Mucosa of descending colon (tissue), 3 donors: ENCODE measurements at places on chromosomes 7 and 10.
A peak's percentile ranks its signal among the peaks of the same experiment; 100 is the strongest.

DNA sequence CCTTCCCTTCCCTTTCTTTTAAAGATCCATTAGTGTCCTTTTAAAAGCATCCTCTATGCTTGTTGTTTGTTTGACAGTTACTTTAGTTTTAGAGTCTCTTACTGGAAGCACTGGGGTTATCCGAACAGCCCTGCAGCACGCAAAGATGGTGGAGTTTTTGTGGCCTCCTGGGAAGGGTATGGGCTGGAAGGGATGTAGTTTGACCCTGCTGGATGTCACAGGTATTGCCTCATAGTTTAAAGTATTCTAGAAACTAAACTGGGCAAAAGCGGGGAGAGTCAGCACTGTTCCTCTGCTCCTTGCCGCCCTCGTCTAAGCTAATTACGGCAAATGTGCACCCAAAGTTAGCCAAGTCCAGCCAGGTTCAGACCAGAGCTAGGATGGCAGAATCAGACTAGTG, 35.8 kb upstream of the GNAI1 start:
- DNase-seq = no peak

DNA sequence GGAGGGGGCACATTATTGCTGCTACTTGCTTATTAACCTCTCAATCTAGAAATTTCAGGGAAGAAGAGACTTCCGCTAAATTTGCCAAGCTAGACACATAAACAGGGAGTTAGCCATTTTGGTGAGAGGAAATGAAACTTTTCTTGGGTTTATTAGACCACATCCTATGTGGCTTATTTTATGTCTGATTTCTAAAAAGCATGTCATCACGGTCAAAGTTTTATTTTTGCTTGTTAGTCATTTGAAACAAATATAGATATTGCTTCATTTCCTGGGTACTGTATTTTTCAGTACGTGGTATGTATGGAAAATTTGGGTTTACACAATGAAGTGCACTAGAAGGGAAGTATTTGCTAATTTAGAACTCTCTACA, 144.1 kb downstream of the TCF7L2 start:
- no peak for DNase-seq

DNA sequence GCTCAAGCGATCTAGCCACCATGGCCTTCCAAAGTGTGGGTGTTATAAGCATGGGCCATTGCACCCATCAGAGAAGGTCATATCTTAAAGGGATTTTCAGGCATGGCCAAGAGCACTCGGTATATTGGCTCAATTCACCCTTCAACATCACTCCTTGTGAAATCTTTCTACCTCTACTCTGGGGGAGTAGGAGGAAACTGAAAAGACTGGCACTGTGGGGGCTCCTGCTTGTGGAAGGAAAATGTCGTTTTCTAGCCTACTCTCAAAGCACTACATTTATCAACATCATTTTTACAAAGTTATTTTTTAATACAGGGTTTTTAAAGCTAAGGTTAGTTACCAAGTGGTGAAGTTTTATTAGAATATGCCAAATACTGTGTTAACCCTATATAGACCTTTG, 42.0 kb upstream of the CACNB2 start:
- no peak for DNase-seq

DNA sequence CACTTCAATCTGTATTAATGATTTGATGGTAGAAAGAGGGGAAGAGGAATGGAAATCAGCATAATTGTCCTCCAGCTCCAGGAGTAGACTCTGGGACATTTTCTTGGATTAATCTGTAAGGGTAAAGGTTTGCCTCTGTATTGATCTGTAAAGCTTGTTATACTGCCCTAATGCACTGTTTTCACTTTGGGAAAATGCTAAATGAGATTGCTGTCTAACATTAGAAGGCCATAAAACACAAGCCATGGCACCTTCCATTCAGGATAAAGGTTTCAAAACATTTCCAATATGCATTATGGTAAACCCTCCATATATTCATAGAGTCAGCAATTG, 222.8 kb upstream of the PLXNA4 start:
- DNase-seq = no peak

DNA sequence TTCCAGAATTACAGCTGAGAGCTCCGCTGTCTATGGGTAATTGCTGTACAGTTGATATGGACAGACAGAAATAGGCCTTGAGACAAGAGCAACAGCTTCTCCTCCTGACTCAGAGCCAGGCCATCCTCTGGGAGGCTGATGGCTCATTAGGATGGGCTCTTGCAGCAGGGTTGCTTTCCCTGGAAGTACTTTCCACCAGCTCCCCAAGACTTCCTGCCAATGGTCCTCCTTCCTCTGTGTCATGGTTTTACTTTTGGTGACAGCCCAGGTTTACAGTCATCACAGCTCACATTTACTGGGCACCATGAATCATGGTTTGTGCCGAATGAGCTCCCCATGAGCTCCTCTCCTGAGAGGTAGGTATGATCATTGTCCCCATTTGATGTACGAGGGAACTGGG, 131.8 kb downstream of the HECW1 start:
- no peak for DNase-seq

DNA sequence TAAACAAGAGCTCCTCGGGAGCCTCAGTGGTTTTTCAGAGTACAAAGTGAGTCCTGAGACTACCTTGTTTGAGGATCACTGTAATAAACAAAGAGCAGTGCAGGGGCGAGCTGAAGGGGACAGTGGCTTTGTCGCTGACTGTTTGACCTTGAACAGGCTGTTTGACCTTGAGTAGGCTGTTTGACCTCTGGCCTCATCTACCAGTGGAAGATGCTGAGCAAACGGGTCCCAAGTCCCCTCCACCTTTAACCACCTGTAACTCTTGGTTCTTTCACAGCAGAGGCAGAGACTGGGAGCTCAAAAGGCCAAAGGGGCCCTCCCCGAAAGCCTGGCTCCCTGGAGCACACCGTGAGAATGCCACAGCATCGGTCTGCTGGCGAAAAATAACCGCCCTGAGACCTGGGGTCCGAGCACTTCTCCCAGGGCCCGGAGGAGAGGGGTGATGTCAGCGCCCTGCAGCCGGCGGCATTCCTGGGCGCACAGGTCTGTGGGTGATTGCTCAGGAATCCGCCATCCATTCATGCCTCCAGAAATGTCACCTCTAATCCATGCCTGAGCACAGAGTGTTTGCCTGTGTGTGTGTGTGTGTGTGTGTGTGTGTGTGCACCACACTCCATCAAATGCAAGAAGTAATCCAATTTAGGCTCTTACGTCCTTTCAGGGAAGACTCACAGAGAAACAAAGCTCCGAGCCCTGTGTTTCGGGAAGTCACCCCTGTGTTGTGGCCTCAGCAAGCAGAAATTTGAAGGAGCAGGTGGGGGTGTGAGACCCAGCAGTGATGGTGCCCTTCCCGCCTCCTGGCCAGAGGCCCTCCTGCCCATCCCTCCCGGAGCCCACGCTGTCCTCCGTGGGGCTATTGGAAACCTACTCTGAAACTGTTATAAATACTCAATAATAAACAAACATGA, 66.5 kb downstream of the ASB13 start:
- peak; percentile 28 for DNase-seq

DNA sequence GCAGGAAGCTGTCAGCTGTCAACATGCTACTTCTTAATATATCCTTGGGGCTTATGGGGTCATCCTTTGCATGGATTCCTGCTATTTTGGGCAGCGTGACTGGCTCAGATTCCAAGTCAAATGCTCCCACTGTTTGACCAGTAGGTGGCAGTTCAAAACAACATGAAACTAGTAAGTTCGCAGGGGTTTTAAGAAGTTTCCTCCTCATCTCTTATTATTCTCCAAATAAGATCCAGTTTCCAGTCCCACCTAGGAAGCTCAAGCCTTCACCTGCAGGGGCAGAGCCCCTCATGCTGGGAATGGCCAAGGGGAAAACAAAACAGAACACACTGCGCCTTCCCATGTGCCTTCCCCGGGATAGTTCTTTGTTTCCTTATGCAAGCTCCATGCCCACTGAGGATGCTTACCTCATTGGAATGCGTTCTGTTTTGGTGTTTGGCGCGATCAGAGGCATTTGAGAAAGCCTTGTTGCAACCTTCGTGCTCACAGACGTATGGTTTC, 259.8 kb downstream of the GLI3 start:
- no peak for DNase-seq

GRCh38 chr10:14024329-14025202, 306.2 kb downstream of the FRMD4A start:
- DNase-seq = no peak

- no peak for DNase-seq
These were observed 1.8 kb downstream of the PRF1 start for GRCh38 chr10:70600512-70601395.

GRCh38 chr7:8615019-8615418, 181.6 kb downstream of the NXPH1 start:
- DNase-seq = no peak

GRCh38 chr7:2924866-2925840, 81.0 kb upstream of the GNA12 start:
- no peak for DNase-seq

- DNase-seq = no peak
These were observed 122.0 kb downstream of the TPK1 start for GRCh38 chr7:144713850-144714249.

DNA sequence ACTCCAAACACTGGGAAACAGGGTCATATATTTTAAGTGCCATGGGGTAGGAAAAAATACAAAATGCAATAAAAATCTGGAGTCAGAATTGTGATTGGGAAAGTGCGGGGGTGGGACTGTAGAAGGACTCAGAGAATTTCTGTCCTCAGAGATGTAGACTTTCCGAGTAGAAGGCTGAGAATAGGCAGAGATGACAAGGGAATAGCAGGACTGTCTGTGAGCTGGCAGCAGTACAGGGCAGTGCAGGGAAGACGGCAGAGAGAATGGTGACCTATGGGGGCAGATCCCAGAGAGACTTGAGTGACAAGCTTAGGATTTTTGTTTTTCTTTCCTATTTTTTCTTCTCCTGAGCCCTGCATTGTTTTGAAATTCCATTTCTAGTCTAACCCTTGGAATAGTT, 127.6 kb downstream of the SLC16A9 start:
- no peak for DNase-seq

DNA sequence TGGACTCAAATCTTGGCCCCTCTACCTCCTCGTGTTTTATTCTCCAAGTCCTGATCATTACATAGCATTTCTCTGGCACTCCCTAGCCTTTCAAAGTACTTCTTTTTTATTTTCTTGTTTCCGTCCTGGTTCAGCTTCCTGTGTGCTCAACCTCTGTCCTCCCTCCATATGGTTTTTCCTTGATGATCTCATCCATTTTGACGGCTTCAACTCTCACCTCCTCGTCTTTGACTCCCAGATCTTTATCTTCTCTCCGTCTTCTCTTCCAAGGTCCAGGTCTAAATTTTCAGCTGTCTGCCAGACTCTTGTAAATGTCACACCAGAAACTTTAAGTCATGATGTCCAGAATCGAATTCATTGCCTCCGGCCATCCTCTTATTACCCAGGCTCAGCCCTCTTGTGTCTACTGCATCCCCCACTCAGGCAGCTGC, 23.3 kb upstream of the GFRA1 start:
- no peak for DNase-seq

DNA sequence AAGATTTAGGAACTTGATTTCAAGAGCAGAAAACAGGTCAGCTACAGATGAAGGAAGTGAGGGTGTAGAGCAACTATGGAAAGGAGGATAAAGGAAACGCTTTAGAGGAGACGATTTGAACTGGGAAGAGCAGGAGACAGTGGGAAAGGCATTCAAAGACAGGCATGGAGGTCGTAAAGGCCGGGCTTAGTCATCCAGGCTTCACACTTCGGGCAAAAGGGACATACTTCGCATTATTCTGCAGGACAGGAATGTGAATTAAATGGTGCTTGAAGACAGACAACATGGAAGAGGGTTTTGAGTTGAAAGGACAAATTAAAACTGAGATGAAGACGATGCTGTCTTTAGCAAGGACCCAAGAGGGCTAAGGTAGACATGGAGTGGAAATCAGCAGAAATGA, 8.1 kb downstream of the FAM171A1 start:
- no peak for DNase-seq

DNA sequence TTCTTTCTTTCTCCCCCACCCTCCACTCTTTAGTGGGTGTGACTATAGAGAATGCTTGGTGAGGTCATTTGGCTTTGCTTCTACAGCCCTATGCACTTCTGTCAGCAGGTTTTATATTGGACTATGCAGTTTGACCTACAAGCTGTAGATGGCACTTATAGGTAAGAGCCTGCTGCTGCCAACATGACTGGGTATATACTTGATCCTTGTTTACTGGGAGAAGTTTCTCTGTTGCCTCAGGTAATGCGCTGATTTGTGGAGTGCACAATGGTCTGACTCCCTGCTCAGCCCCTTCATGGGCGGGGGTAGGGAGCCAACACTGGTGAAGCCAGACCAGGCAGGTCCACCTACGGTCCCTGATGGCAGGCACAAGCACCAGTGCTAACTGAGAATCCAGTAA, 33.7 kb upstream of the C7orf33 start:
- no peak for DNase-seq

- no peak for DNase-seq
These were observed 210.4 kb downstream of the SKIDA1 start for GRCh38 chr10:21314906-21315644.

- DNase-seq = no peak
These were observed 29.7 kb upstream of the PAX2 start for GRCh38 chr10:100715445-100716385.

DNA sequence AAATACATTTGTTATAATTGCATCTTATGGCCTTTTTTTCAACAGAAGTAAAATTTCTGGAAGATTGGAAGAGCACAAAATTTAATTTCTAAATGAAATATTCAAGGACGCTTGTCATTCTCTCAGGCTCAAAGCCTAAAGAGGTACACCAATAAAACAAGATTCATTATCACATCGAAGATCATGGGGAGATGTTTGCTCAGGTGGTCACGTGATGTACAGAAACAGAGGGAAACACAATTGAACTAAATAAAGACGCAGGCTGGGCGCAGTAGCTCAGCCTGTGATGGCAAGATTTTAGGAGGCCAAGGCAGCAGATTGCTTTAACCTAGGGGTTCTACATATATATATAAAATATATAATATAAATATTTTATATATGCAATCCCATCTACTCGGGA, 37.3 kb upstream of the TMEM254 start:
- DNase-seq = no peak

- DNase-seq = no peak
These were observed 281.5 kb upstream of the PHYHIPL start for GRCh38 chr10:58894929-58895328.

DNA sequence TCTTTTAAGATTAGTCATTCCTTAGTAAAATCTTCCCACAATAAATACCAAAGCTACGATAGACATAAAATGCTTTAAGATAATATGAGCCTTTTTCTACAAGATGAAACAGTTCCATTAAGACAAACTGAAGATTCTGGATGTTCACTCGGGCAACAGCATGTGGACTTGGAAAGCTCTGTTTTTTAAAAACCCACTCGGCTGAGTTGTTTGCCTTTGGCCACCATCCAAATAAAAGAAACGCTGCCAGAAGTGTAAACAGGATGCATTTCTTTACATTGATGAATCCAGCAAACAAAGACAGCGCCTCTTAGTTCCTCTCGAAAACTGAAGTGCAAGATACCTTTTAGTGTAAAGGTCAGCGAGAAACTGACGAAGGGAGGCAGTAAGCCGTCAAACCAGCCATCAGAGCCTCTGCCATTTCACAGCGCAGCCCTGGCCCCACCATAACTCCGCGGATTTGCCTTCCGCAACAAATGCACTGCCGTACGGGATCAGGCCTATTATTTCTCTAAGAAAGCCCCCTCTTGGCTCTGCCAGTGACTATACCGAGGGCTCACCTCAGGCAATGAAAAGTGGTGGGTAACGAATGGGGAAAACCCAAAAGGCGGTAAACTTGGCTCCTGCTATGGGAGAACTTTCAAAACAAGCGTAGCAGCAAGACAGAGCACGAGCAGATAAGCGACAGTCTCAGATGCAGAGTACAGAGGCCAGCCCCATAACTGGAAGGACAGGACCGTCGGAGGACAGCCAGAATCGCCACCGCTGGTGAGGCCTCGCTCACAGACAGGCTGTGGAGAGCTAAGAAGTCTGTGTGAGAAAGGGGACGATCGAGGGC, 41.4 kb downstream of the GNA12 start:
- no peak for DNase-seq
